CD4-positive, alpha-beta T cell treated with Interleukin-2 at 100 ng/mL for 4 hours (primary cell): ENCODE measurements at places on chromosomes 5 and 9.

GRCh38 chr9:120570296-120570695 lies 9.7 kb downstream of the CDK5RAP2 start:
- no peak for DNase-seq

GRCh38 chr5:43357878-43358281 lies 44.7 kb upstream of the HMGCS1 start:
- no peak for DNase-seq

GRCh38 chr9:91771027-91771426 lies 179.0 kb downstream of the ROR2 start:
- no peak for DNase-seq

DNA sequence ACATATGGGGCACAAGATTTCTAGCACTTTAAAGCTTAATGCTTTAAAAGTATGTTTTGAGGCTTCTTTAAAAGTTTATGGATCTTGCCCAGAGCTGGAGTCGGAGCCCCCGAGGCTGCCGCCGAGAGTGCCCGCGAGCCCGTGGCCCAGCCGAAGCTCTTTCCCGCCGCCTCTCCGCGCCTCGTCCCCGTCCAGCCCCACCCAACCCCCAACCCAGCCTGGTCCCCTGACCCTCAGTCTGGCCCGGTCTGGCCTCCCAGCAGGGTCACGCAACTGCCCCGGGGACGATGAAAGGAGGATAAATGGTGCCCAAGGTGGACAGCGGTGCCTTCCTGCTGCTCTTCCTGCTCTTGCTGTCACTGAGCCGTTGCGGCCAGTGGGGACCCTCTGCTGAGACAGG lies 1.7 kb downstream of the TSSK1B start:
- no peak for DNase-seq

DNA sequence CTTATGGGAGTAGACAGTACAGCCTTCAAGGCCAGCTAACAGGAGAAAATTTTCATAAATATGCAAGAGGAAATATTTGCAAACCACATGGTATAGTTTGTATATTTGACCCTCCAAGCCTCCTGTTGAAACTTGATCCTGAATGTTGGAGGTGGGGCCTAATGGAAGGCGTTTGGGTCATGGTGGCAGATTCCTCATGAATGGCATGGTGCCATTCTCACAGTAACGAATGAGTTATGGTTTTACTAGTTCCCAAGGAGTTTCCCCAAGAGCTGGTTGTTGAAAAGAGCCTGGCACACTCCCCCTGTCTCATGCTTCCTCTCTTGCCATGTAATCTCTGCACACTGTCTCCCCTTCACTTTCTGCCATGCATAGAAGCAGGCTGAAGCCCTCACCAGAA lies 3.3 kb upstream of the PAIP1 start:
- no peak for DNase-seq

DNA sequence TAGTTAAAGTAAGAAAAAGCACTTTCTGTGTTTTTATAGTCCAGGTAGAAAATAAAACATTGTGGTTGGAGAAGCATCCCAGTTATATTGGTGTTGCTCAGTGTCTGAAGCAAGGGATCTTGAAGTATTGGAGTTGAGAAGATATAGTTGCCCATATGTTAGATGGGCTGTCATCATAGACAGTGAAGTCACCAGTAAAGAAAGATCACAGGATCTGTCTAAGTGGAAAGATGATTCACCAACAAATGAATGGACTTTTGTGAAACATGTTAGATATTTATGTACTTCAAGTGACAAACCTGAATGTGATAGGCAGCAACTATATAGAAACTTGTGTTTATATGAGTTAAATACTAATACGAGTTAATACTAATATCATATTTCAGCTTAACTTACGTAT lies 11.7 kb downstream of the OGN start:
- DNase-seq, result no peak

- no peak for DNase-seq
These were observed 62.0 kb downstream of the SHB start for GRCh38 chr9:38007016-38007415.
